ENCODE measurements at places on chromosomes 7 and 10.

- DNase-seq: no peak
Measured at GRCh38 chr10:59383436-59383835, 21.1 kb upstream of the FAM13C start.

- DNase-seq: no peak
Measured at GRCh38 chr10:29532256-29532878, 102.4 kb downstream of the SVIL start.

- DNase-seq: no peak
Measured at GRCh38 chr7:77403957-77404356, 12.2 kb downstream of the GSAP start.

DNA sequence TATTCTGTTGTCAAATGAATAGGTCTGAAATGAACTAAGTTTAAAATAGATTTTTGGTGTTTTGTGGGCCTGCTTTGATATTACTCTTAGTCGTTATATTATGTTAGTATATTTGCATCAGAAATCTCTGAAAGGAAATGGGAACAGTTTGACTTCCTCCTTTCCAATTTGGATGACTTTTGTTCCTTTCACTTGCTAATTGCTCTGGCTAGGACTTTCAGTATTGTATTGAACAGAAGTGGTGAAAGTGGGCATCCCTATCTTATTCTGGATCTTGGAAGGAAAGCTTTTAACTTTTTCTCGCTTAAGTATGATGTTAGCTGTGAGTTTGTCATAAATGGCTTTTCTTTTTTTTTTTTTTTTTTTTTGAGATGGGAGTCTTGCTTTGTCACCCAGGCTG, 273.6 kb upstream of the DKK1 start:
- DNase-seq: no peak

- no peak for DNase-seq
Measured at GRCh38 chr7:65004575-65004974, 1.9 kb downstream of the ERV3-1 start.
